ENCODE measurements at places on chromosomes 16 and 17.
A peak's percentile ranks its signal among the peaks of the same experiment; 100 is the strongest.

- peak; percentile 30 for DNase-seq
These were observed 68.6 kb downstream of the CCT6B start for GRCh38 chr17:34892461-34893249.

DNA sequence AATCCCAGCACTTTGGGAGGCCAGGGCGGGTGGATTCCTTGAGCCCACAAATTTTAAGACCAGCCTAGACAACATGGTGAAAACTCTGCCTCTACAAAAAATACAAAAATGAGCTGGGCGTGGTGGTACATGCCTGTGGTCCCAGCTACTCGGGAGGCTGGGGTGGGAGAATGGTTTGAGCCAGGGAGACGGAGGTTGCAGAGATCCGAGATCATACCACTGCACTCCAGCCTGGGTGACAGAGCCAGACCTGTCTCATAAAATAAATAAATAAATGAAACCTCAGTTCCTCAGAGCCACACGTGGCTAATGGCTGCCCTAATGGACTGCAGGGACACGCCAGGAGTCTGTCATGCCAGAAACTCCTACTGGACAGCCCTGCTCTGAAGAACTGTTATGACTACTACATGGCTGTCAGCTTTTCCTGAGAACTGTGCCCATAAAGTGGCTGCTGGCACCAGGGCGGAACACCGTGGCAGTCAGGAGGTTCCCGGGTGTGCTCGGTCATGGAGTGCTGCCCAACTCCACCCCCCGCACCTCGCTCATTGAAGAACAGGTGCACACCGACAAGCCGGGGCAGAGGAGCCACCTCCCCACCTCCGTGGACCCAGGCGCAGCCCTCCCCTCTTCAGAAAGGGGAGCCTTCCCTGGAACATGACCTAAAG lies 4.3 kb downstream of the TMEM11 start:
- no peak for DNase-seq

GRCh38 chr17:45895969-45896785 lies 1.8 kb downstream of the MAPT start:
- peak; percentile 18 for DNase-seq

- no peak for DNase-seq
These were observed 33.5 kb downstream of the GRIN2C start for GRCh38 chr17:74825952-74826719.

DNA sequence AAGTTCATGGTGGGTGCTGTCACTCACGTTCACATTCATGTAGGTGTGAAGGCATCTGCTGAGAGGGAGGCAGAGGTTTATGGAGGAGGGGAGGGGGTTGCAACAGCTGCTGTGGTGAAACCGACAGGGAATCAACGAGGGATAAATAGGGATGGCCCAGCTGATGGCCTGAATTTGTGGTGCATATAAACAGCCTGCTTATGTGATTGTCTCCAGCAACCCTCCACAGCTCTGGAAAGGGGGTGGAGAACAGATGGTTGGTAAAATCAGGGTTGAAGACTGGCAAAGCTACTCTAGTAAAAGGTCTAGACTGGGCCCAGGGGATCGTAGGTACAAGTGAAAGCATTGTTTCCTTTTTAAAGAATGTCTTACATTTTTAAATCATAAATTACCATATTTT lies 53.7 kb downstream of the IQCK start:
- DNase-seq = no peak

DNA sequence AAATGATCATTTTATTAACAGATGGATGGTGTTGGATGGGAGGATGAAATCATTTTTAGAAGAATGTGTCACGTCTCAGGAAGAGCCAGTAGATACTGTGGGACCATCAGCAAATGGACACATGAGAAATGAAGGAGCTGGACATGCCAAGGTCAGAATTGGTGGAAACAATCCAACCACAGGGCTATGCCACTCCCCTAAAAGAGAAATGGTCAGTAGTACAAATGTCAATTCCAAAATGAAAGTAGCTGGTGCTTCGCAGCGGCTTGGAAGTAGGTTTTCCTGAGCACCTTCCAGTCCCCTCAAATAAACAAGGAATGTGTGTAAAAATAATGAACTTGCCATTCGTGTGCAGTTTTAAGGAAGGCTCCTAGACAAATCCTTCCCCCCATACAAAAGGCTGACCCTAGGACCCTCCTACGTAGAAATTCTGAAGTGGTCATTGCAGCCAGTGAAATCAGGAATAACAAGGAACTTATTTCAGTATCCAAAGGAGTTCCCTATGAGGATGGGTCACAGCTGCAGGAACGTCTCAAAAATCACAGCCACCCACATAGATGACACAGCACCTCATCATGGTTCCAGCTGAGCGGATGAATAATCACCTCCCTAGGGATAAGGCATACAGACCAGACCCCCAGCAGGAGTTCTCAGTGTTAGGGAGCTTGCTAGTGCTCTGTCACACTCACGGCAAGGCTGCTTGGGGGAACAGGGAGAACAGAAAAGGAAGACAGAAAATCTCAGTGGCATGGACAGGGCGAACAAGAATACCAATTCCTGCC lies 239.2 kb downstream of the HS3ST3A1 start:
- DNase-seq = no peak

- DNase-seq = no peak
These were observed 17.5 kb downstream of the PIPOX start for GRCh38 chr17:29060475-29060874.

DNA sequence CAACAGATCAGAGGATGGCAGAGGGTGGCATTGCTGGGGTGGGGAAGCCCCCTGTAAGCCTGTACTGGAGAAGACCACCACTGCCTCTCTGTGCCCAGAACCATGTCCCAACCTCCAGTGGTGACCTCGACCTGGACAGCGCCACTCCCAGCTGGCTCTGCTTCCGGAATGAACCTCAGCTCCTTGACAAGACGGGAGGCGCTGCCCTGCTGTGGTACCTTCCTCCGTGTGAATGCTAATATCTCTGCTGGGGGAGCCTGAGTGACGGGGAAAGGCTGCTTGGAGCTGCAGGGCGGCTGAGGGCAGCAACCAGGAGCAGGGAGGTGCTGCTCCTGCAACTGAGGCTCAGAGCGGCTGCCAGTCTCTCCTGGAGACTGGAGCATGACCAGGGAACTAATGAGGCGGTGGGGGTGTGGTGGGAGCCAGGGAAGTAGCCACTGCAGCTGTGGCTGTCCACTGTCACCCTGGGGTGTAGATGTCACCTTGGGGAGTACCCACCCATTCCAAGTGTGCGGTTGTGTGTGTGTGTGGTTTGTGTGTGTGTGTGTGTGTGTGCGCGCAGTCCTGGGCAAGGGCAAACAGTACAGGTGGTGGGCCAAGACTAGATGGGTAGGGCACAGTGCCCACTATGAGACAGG lies 6.2 kb downstream of the PRCD start:
- no peak for DNase-seq

GRCh38 chr16:50393416-50393815 lies 24.6 kb upstream of the BRD7 start:
- DNase-seq = no peak

DNA sequence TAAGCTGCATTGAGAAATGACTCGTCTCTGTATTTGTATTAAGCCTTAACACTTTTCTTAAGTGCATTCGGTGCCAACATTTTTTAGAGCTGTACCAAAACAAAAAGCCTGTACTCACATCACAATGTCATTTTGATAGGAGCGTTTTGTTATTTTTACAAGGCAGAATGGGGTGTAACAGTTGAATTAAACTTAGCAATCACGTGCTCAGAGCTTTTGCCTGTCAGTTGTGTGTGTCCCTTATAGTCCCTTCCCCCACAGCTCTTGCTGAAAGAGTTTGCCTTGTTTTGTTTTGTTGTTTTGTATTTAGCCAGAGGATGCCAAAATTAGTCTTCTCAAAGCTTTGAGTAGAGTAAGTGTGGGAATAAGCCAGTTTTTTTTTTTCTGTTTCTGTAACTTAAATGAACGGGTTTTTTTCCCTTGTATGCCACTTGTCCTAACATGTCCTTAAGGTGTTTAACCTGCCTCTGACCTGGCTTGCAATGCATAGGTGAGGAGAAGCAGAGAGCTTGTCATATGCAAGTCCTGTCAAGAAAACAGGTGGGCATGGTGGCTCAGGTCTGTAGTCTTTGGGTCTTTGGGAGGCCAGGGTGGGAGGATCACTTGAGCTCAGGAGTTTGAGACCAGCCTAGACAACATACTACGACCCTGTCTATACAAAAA lies 4.6 kb upstream of the MAPK8IP3 start:
- DNase-seq = no peak

- DNase-seq = no peak
These were observed 17.5 kb downstream of the WIPI1 start for GRCh38 chr17:68439656-68440290.

- no peak for DNase-seq
These were observed 115.3 kb upstream of the SOX9 start for GRCh38 chr17:72005332-72006163.

GRCh38 chr17:39402890-39403605 lies 1.6 kb upstream of the FBXL20 start:
- no peak for DNase-seq

DNA sequence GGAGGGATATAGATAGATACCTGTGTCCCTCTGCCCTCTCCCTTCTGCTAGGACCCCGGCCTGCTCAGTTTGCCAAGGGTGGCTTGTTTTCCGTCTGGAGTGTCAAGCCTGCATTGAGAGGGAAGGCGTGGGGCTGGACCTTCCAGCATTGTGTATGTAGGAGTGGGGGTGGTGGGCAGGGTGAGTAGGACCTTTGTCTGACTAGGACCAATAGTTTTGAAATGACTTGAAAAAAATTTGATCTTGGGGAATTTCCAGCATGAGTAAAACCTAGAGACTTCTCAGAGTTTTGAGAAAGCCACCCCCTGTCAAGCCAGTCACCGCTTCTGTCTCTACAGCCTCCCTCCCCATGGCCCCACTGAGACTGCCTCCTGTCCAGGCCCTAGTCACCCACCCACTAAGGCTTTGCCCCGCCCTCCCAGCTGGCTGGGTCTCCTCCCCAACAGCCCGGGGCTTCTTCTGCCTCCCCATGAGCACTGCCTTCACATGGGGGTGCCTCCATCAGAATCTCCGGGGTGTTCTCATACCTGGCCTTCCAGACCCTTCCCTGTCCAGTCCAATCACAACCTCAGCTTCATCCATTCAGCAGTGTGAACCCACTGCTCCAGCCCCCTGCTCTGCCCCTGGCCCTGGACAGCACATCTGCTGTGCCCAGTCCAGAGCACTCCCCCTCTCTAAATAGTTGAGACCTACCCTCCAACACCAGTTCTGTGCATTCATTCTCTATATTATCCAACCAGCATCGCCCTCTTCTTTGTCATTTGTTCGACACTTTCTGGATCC lies 207.0 kb downstream of the MSI2 start:
- DNase-seq = peak; percentile 92

DNA sequence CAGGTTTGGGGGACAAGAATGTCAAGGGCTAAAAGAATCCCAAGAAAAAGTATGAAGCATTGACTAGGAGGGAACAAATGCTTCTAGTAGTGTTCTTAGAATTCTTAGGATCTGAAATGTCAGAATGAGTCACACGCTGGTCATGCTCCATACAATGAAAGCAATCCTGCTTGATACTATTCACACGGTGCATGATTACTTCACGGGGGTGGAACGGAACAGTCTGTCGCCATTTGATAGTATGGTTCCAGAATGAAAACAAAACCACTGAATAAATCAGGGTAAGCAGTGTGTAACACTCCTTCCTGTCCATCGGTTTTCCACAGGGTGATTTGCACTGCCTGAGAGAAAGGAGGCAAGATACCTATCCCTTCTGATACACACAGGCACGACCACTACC lies 22.9 kb upstream of the YWHAE start:
- no peak for DNase-seq

DNA sequence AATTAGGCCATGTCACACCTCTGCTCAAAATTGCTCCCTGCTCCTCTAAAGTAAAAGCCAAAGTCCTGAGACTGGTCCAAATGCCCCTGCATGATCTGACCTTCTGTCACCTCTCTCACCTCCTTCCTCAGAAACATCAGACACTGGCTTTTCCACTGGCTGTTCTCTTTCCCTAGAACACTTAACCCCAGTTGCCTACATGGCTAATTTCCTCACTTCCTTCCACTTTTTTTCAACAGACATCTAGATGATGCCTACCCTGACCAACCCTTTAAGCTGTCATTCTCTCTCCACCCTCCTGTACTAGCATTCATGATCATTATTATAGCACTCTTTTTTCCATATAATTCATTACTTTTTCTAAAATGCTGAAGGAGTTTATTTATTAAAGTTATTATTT lies 31.0 kb downstream of the CCT6B start:
- DNase-seq = no peak

DNA sequence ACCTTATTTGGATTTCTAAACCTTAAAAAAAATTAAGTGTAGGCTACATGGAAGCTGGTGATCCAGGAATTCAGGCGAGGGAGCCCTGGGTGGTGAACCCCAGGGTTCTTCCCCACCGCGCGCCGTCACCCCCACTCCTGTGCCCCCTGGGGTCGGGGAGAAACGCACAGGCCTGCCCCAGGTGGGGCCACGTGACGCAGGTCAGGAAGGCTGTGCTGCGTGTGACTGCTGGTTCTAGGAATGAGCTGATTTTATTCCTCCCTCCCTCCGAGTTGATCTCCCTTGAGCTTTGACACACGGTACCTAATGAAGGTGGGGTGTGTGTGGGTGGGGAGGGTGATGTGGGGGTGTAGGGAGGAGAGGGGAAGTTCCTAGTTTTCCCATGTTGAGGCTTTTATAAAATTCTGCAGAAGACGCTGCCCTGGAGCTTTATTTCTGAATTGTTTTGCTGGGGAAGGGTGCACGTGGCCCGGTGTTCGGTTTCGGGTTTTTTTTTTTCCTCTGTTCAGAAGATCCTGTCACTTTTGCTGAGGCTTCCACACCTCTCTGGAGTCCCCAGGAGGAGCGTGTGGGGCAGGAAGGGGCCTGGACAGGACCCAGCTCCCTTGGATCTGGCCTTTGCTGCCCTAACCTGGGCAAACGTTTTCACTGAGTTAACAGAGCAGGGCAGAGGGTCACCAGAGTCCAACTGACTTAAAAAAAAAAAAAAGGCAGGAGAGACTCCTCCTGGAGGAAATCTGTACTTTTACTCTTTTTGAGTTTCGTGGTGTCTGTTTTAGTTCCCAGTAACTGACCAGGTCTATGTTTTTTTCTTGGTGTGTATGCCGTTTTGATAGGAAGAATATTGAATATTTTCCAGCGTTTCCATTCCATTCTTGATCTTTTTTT lies 55.8 kb upstream of the GSE1 start:
- peak; percentile 52 for DNase-seq

GRCh38 chr16:53506254-53506653 lies 3.2 kb upstream of the AKTIP start:
- DNase-seq = no peak

DNA sequence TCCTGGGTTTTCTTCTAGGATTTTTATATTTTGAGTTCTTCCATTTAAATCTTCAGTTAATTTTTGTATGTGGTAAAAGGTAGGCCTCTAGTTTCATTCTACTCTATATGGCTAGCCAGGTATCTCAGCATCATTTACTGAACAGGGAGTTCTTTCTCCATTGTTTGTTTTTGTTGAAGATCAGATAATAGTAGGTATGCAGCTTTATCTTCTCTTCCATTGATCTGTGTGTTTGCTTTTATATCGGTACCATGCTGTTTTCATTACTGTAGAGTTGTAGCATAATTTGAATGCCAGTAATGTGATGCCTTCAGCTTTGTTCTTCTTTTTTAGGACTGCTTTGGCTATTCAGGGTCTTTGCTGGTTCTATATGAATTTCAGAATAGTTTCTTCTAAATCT lies 77.3 kb downstream of the USP22 start:
- DNase-seq = no peak

- DNase-seq = no peak
These were observed at the start of gene TVP23A for GRCh38 chr16:10817963-10818941. TVP23A (minus strand) TSS chr16:10818794; CDS start chr16:10818493, 301 bp downstream.

- no peak for DNase-seq
These were observed 75.1 kb downstream of the MSI2 start for GRCh38 chr17:57331423-57331822.

GRCh38 chr17:4721203-4722135 lies 9.8 kb upstream of the MED11 start:
- DNase-seq = no peak

All from activated CD4-positive, alpha-beta T cell treated with anti-CD3 and anti-CD28 coated beads, Interleukin-2, amount 50 U/mL, for 48 hours (primary cell).